ENCODE measurements at places on chromosomes 13 and 19.

GRCh38 chr13:90717451-90717936 lies 630.0 kb upstream of the MIR17HG start:
- DNase-seq = no peak

GRCh38 chr13:30864433-30865122 lies 41.5 kb upstream of the MEDAG start:
- no peak for DNase-seq

DNA sequence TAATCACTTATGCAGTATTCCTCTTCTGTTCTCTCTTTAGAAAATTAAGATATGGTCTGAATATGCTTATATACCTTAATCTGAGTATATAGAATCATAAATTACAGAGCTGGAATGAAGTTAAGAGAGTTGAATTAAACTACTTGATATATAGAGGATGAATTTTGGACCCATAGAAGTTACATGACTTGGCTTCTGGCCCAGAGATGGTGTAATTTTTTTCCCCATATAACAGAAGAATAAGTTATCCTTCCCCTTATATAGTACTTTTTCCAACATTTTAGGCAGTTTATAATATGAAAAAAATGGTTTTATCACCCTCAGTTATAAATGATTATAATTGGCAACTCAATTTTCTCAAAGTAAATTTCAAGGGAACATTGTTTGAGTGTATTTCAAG lies 616.3 kb downstream of the TBC1D4 start:
- no peak for DNase-seq

DNA sequence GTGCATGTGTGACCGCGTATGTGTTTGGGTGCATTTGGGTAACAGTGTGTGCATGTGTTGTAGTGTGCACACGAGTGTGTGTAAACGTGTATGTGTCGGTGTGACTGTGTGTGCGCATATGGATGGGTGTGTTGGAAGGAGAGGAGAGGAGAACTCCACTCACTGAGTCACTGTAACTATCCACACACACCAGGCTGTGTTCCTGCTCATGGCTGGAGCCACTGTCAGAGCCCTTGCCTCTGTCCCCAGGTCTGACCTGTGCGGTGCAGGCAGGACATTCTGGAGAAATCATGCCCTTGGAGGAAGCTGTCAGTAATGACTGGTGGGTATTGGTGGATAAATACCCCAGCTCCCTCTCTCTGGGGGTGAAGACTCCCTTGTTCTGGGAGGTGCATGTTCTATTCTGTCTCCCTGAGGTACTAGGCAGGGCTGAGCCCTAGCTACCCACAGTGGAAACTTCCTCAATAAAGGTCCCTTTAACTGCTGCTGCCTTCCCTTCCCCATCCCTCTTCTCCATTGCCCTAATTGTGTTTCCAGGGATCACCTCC lies 48.4 kb downstream of the CYP4F22 start:
- peak; percentile 22 for DNase-seq

- DNase-seq = no peak
Measured at GRCh38 chr13:43356567-43356966, 333.2 kb downstream of the DNAJC15 start.

GRCh38 chr13:100365680-100366079 lies 222.9 kb downstream of the GGACT start:
- no peak for DNase-seq

All from KBM-7 (cell line).